ENCODE measurements at places on chromosomes 4 and X.

DNA sequence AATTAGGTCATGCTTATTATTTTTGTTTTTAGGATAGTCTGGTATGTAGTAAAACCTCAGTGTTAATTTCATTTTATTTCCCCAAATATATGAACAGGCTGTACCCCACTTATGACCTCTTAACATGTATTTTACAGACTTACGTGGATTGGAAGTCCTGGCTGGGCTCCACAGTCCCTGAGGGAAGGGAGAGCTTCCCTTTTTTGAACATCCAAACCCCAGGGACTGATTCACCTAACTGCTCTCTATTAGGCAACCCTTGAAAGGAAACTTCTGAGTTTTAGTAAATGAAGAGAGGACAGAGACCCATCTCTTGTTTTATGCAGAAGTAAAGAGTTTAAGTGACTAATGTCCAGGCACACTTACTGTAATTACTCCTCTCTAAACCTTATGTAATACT lies 233.1 kb upstream of the SPRY1 start:
- DNase-seq: no peak

DNA sequence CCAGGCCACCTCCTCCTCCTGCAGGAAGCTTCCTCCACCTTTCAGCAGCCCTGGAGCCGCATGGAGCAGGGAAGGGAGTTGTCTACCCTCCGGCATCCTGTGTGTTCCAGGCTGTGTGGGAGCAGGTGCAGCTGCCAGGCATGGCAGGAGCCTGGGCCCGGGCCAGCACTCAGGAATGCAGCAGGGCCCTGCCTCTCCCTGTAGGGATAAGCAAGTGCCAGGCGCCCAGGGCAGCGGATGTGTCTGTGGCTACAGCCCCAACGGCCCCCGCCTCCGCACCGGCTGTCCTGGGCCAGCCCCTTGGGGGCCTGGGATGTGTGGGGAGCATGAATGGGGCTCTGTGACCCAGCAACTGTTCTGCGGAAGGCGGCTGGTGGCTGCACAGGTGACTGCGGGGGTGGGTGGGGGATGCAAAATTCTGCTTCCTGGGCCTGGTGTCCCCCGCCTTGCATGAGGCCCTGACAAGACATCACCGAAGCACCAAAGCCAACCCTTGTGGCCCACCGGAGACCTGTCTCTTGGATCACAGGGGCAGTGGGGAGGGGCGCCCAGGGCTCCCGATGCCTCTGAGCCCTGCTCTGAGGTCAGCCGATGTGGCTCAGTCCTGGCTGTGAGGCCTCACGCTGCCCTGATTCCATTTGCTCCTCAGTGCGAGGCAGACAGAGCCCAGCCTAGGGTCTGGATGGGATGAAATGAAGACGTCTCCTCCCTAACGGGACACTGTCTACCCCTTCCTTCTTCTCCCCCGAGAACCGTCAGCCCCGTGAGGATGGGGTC lies 1.4 kb upstream of the DOK7 start:
- DNase-seq: no peak

GRCh38 chrX:131675596-131676194 lies 131.8 kb downstream of the OR13H1 start:
- no peak for DNase-seq

- no peak for DNase-seq
Observed at GRCh38 chrX:68942104-68942503, 113.3 kb downstream of the EFNB1 start.

- no peak for DNase-seq
Observed at GRCh38 chr4:138967313-138967712, 48.3 kb upstream of the NOCT start.
